ENCODE measurements at places on chromosomes 5 and 9.

GRCh38 chr5:2536632-2537377 lies 214.7 kb downstream of the IRX2 start:
- no peak for DNase-seq

DNA sequence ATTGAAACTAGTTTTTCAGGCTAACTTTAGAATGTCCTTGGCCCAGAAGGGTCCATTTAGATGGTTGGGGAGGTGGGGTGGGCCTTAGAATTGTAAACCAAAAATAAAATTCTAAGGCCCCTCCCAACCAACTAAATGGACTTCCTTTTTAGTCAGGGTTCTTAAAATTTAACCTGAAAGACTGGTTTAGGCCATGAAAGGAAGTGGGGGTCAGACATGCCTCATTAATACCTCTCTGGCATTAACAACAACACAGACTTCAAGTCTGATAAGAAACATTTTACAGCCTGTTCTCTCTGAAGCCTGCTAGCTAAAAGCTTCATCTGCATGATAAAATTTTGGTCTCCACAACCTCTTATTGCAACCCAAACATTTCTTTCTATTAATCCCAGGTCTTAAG lies 65.5 kb upstream of the TNC start:
- DNase-seq, result no peak

DNA sequence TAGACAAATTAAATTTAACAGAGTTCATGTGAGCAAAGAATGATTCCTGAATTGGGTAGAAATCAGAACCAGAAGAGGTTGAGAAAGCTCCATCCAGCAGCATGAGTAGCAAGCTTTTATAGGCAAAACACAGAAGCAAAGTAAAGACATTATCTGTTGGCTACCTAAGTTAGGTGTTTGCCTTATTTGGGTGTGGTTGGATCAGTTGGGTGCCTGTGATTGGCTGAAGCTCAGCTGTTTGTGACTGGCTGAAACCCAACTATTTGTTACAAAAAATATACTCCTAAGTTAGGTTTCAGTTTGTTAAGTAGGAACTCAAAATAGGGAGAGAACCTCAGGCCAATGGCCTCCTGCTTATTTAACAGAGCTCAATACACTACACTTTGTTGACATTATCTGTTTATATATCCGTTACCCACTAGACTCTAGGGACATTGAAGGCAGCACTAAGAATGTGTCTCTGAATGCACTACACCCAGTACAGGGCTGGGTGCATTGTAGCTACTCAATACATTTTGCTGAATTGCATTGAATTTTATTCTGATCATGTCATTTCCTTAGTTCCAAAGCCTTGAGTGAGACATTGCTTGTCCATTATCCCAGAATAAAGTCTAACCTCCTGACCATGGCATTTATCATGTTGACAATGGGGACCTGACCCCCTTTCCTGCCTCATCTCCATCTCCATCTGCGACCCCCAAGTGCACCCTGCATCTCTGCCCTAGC lies 98.7 kb downstream of the CCDC192 start:
- DNase-seq, result no peak

DNA sequence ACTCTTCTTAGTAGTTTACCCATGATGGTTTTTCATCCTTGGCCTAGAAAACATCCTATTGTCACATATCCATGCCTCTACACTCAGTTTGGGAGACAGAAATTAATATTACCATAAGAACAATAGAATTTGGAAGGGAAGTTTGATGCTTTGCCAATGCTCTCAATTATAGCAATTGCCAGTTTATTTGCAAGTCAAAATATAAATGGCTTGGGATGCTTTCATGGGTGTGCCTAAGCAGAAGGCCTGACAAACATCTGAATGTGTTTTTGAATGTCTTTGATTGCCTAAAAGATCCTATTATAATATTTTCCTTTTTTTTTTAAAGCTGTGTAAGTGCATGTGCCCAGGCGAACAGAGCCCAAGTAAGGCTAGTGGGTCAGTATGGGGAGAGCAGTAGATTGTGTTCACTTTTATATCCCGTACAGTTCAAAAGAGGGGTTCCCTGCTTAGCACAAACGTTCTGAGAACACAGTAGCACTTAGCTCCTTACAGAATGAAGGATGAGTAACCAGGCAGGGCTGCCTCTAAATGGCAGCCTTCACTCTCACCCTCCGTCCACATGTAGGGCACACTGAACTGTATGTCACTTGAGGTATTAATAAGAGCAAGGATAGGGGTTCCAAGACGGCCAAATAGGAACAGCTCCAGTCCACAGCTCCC lies 56.0 kb upstream of the AGXT2 start:
- DNase-seq, result no peak

DNA sequence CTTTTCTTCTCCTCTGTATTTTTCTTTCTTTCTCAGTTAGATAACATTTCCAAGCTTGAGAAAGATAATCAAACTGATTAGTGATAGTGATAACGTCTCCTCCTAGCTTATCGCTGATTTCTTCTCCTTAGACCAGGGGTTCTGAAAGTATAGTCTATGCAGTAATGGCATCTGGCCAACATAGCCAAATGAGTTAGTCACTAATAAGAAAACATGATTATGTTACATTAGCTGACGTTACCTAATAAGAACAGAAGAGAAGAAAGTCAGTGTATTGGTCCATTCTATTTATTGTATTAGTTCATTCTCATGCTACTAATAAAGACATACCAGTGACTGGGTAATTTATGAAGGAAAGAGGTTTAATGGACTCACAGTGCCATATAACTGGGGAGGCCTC lies 111.2 kb downstream of the STRBP start:
- no peak for DNase-seq

DNA sequence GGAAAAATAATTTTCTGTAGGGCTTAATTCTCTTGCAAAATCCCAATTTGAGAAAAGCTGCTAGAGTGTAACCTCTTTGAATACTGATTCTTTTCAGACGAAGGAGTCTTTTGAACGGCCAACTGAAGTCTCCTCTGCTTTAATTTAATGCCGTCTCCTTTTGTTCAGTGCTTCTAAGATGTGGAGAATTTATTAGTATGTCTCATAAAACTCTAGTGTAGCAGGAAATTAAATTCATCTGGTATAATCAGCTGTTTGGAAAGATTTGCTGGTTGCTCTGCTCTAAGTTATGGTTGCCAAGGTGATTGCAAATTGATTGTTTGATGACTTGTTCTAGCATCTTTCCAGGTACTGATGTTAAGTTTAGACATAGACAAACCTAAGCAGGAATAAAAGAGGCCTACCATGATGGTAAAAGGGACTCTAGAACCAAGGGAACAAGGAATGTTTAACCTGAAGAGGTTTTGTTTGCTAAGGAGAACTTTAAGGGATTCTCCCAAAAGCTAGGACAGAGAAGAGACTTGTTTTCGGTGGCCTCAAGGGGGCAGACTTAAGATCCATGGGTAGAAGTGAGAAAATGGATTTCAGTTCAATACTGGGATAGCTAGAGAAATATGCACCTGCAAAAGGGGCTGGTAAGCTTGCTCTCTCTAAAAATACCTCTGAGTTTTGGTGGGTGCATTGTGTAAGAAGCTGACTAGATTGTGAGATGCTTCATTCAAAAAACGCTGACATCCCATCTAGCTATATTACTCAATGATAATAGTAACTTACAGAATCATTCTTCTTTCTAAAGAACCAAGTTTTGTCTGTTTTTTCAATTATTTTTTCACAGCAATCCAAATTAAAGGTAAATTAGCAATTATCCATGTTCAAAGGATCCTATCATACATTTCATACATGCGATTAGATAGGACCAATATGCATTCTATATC lies 5.7 kb upstream of the ADRB2 start:
- DNase-seq, result no peak

DNA sequence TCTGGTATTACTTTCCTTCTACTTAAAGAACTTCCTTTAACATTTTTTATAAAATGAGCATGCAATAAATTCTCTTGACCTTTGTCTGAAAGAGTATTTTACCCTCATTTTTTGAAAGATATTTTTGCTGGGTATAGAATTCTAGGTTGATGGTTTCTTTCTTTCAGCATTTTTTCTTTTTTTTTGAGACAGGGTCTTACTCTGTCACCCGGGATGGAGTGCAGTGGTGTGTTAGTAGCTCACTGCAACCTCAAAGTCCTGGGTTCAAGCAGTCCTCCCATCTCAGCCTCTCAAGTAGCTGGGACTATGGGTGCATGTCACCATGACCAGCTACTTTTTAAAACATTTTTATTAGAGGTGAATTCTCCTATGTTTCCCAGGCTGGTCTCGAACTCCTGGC lies 10.7 kb upstream of the TSC1 start:
- DNase-seq, result no peak
